ENCODE measurements at places on chromosomes 11 and 22.

DNA sequence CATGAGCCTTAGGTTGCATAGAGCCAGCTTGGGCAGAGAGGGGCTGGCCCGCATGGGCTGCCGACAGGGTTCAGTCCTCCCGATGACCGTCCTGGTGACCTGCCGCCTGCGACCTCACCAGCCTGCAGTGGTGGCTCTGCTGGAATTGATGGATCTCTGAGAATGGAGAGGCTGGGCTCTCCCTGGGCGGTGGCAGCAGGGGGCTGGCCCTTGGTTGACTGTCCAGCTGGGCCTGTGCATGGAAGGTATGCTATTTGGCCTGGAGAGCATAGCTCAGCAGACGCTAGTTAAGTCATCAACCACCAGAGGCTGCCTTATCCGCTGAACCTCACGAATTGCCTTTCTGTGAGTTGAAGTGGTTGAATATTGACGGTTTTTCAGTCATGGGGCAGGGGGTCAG, 19.7 kb downstream of the GRAMD4 start:
- DNase-seq = no peak

DNA sequence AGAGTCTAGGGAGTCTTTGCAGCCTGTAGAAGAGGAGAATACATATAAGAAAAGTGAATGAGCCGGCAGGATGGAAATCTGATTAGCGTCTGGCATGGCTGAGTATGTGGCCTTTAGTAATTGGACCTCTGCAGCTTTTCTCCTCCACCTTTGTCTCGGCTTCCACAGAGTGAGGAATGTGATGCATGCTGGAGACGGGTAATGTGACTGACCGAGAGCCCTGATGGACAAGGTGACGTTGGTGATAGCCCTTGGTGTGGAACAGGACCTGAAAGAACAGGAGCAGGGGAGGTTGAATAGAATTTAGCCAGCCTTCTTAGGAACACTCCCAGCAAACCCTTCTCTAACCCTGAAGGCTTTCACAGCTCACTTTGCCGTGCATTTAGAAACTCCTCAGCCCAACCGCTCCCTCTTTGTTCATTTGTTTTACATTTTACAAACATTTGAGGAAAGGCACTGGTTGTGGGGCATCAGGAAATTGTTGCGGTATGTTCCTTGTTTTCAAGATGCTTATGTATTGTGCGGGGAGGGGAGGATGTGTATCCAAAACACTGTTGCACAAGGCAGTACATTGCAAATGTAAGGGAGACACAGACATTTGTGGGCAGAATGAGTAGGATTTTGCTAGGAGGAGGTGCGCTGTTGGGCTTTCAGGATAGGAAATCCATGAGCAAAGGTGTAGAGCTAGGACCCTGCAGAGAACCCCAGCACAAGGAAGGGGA, 6.9 kb downstream of the GTPBP1 start:
- DNase-seq = no peak

- no peak for DNase-seq
These were observed 102.7 kb downstream of the TRAF6 start for GRCh38 chr11:36407356-36407755.

GRCh38 chr22:25722626-25723025, 19.4 kb upstream of the MYO18B start:
- no peak for DNase-seq

GRCh38 chr11:8354622-8355415, 91.1 kb upstream of the LMO1 start:
- peak; percentile 27 for DNase-seq

GRCh38 chr11:100581318-100581717, 105.8 kb upstream of the ARHGAP42 start:
- no peak for DNase-seq

- no peak for DNase-seq
These were observed at the start of gene USH1C for GRCh38 chr11:17544181-17544622. Gene USH1C (minus strand): TSS chr11:17544416. CDS start chr11:17544307, 109 bp downstream.

DNA sequence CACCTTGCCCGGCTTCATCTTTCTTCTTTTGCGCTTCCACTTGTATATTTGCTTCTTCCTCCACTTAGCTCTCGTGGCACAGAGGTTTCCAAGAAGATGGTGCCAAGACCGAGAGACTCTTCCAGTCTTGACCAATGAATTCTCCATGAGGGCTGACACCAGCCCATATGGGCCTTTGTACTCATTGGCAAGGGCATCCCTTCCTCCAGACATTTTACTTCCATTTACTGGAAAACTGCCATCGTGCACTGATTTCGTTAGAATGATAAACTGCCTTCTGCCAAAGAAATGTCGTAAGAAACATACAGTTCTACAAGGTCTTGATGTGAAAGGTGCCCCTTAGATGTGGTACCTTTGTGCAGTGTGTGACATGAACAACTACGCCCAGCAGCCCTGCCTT, 4.7 kb upstream of the MIEF1 start:
- no peak for DNase-seq

GRCh38 chr22:44884968-44885805, 124.6 kb downstream of the PHF21B start:
- no peak for DNase-seq

DNA sequence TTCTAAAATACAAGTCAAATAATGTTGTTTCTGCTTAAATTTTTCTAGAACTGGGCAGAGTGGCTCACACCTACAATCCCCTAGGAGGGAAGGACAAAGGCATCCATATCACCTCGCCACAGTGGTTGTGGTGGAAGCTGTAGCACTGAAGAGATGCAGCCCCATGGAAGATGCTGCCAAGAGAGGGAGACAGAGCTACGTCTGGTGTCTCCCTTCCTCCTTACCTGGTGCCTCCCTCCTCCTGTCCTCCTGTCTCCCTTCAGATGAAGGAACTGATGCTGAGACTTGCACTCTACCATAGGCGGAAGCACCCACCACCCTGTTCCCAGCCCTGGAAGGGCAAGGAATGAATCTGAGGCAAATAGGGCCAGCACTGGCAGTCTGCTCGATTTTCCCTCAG, 22.3 kb downstream of the MMP27 start:
- DNase-seq = no peak

All from G401 (cell line).